Activated naive CD4-positive, alpha-beta T cell treated with anti-CD3 and anti-CD28 coated beads for 36 hours (primary cell): ENCODE measurements at places on chromosomes 5 and 9. TPM values are rescaled to one million over a fixed set of nuclear protein-coding genes. Genes with fewer than 3 reads are reported as not detected.

LYSMD3 gene
- total RNA-seq, result 11.1 TPM

NUTM2G gene
- total RNA-seq, result not detected

FST gene
- not detected for total RNA-seq

DNA sequence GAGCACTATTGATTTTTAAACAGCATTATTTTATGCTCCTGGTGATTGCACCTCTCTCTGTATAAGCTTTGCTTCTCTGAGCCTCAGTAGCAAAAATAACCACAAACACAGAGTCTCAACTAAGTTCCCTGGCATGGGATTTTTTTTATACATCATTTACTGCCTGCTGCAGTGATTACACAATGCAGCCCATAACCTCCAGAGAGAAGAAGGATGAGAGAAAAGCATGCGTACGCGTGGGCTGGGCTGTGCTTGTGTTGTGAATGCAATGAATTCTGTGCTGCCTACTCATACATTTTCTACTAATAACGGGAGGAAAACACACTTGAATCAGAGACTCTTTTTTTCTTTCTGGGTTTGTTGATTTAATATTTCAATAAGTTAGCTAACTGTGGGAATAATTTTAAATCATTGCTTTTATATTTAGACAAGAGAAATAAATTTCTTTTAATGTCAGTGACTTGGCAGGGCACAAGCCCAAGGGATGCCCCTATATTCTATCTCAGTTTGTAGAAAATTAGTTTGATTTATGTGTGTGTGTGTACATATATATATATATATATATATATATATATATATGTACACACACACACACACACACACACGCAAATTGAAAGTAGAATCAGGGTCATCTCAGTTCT is 351.5 kb downstream of the MED10 start:
- no peak for DNase-seq

- DNase-seq, result peak; percentile 42
These were observed 40.6 kb downstream of the ZNF883 start for GRCh38 chr9:112971415-112971814.

DNA sequence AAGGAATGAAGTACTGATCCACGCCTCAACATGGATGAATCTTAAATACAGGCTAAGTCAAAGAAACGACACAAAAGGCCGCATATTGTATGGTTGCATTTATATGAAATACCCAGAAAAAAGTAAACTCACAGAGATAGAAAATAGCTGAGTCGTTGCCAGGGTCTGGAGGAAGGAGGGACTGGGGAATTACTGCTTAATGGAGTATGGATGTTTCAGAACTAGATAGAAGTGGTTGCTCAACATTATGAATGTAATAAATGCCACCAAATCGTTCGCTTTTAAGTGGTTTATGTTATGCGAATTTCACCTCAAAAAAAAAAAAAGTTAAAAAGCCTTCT is 784 bp upstream of the MSANTD3 start:
- DNase-seq, result no peak

- no peak for DNase-seq
These were observed 26.3 kb upstream of the PTPDC1 start for GRCh38 chr9:94057918-94058317.

DNA sequence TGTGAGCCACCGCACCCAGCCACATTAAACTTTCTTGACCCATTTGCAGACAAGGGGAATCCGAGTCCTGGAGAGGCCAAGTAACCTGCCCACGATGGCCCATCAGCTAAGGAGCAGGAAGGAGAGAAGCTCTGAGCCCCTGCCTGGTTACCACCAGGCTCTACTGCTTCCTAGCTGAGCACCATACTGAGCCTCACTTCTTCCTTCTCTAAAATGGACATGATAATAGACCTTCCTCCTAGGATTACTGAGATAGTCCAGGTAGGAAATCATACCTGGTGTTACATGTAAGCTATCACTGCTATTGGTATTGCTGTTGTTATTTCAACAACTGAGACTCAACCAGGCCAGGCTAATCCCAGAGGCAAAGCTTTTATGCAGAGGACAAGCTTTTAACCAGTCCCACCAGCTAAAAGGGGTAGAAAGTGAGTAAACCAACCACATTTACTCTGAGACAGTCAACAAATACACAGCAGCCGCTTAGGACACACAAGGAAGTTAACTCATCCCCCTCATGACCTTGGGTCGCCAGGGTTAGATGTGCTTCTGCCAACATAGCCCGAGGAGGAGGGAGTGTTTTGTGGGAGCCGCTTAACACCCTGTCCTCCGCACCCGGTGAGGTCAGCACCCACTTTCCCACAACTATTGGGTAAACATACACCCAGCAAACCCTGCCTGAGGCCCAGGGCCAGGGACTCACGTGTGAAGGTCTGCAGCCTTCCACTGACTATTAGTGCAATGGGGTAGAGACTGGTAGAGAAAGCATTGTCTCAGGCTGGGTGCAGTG is 20.6 kb upstream of the PTGES start:
- DNase-seq, result no peak
